ENCODE measurements at places on chromosomes 5 and 9.

DNA sequence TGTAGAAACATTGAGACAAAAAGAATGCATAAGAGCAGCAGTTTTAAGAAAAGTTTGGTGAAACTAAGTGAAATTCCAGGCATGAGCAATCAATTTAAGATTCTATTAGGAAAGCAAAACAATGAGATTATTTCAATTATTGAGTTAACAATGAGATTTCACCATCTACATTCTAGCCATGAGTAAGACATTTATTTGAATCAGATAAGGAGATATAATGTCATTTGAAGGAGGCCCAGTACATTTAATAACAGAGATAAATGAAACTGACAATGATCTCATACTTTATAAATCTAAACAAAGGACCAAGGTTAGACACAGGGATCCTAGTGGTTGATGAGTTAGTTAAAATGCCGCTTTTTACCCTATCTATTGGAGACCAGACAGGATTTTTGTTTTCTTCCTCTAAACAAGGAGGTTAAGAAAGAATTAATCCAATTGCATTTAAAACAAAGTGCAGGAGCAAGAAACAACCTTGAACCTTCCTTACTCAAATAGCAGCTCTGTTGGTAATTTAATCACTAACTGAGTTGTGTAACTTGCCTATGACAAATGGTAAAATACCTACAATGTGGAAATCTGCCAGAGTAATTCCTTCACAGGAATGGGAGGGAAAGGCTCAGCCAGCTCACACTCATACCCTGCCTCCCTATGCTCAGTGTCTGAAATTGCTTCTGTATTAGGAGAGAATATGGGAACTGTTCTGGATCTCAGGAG is 103.5 kb upstream of the NR3C1 start:
- DNase-seq = no peak

DNA sequence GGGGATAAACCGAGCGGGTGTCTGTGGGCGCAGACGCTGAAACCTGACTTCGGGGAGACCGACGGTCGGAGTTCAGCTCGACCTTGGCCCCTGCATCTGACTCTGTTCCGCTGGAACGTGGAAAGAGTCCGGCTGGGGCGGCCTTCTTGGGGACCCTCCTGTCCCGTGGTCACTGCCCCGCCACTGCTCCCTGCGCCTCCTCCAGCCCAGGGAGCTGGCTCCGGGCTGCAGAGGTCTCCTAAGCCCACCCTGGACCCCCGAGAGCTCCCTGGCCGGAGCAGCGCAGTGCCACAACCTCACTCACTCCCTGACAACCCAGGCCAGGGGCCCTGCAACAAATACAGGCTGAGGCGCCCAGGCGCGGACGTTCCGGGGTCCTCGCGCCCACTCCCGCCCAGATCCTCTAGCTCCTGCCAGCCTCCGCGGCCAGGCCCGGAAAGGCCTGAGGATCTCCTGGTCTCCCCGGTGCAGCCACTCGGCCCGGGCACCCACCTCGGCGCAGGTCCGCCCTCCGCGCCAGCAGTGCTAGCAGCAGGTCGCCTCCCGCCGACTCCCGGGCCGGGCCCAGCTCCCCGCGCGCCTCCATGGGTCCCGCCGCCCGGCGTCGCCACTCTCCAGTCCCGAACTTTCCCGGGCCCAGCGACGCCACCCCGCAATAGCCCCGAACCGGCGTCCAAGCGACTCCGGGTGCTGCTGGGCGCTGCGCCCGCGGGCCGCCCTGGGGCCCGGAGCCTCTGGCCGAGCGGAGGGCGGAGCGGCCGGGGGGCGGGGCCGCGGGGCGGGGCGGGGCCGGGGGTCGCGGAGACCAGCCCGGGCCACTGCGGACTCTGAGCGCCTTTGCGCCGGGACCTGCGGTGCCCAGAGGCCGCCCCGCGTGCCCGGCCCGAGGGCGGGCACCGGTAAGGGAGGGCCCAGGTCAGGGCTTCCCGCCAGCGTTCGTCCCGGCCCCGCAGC is 2.2 kb downstream of the LHX3 start:
- DNase-seq = no peak

GRCh38 chr9:69604568-69605219 is 67.5 kb downstream of the APBA1 start:
- no peak for DNase-seq

DNA sequence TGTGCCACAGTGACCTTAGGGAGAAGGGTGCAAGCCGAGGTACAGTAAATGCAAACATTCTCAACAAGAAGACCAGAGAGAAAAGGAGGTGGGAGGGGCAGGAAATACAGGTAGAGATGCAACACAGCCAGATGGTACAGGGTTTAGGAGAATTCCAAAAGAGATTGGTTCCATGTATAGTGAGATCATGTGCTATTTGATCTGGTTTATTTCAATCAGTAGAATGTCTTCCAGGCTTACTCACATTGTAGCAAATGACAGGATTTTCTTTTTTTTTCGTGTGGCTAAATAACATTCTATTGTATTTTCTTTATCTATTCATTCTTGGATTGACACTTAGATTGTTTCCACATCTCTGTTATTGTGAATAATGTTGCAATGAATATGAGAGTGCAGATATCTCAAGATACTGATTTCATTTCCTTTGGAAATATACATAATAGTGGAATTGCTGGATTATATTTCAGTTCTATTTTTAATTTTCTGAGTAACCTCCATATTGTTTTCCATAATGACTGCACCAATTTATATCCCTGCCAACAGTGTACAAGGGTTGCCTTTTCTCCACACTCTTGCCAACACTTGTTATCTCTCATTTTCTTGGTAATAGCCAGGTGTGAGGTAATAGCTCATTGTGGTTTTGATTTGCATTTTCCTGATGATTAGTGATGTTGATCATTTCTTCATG is 107.8 kb upstream of the GAS1 start:
- DNase-seq = no peak

DNA sequence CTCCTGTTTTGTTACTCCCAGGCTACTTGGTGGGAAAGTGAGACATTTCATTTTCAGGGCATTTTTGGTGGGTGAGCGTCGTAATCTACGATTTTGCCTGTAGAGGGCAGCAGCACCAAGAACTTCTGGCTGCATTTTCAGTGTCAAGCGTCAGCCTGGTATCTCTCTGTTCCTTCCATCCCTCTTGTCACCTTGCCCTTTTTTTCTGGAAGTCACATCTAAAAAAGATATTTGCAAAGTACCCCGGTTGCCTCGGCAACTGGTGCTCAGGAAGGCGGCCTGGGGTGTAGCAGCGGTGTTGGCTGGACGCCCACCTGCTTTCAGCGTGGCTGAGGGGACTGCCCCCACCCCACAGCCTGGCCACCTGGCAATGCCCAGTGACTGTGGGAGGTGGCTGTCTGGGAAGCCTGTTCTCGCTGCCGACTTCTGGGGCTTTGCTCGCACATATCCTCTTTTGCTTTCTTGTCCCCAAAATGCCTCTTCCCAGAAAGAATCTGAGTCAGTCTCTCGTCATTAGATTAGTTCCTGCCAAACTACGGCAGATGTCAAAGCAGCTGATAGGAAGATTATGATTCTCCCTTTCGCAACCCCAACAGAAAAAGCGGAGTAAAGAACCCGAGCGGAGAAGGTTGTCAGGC is 84.5 kb downstream of the ACER2 start:
- DNase-seq = peak; percentile 31

DNA sequence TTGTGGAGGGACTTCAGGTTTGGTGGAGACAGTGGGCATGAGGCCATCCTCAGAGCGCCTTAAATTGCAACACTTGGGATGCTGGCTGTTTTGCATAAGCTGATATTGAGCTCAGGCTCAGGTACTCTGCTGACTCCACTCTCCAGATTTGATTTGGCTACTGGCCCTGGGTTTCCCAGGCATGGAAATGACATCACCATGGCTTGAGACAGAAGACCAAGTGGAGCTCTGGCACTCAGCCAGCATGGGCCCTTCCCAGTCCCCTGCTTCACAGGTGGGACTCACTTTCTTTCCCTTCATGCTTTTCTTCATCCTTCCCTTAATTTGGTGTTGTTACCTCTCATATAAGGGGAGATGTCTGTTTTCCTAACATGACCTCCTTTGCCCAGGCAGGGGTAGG is 72.0 kb upstream of the IL12B start:
- no peak for DNase-seq

GRCh38 chr5:122195802-122196394 is 66.6 kb downstream of the ZNF474 start:
- DNase-seq = peak; percentile 68

- no peak for DNase-seq
Observed at GRCh38 chr5:31753700-31754357, 114.9 kb downstream of the PDZD2 start.

DNA sequence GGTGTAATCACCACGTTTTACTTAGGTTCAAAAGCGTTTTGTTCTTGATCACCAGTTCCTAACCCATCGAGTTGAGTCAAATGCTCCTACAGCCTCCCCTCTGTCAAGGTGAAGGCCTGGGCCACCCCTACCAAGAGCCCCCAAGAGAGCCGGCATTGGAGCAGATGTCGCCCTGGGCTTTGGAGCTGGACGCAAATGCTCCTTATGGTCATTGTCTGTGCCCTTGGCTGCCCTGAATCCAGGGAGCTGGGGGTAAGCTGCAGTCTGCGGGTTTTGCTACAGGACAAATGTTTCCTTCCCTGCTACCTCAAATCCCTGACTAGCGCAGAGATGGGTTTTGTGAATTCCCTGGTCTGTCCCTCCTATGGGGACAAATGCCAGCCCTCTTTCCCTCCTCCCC is 4.9 kb downstream of the RNF183 start:
- no peak for DNase-seq

- no peak for DNase-seq
Observed at GRCh38 chr9:84924266-84924665, 254.7 kb downstream of the NTRK2 start.

DNA sequence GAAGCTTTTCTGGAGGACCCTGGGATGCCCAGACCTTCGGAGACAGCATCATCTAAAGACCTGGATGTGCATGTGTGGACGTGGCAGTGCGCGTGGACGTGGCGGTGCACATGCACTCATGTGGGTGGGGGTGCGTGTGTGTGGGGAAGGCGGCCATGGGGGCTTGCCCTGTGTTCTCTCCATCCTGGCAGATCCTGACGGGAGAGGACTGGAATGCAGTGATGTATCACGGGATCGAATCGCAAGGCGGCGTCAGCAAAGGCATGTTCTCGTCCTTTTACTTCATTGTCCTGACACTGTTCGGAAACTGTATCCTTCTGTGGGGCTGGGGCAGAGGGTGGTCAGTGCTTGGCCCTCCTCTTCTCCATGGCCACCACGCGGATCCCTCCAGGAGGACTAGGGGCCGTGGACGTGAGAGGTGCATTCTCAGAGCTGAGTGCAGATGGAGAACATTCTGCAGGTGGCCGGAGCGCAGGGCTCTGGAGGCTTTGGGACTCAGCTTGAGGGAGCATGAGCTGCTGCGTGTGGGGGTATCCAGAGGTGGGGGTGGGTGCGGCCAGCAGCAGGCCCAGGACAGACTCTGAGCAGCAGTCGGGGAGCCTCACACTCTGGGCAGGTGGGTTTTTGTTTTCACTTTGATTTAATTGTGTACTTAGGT is 129.1 kb downstream of the CACNA1B start:
- DNase-seq = no peak

DNA sequence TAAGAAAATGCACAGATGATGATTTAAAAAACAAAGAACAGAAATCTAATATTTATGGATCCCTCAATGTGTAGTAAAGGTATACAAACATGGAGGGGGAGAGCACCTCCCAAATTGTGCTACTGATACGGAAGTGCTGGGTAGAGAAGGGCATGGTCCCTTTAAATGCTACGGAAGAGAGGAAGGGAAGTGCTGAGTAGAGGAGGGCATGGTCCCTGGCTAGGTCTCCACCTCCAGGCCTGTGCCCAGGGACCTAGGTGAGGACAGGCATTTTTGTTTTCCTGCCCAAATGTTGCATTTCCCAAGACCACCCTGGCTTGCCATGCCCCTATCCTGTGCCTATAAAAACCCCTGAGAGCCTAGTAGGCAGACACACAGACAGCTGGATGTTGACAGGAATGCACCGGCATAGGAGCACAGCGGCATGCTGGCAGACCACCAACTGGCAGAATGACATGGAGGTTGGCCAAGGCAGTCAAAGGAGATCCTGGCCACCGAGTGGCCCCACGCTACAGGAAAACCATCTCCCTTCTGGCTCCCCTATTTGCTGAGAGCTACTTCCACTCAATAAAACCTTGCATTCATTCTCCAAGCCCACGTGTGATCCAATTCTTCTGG is 62.1 kb upstream of the SPDL1 start:
- no peak for DNase-seq

GRCh38 chr9:92607773-92608172 is 62.2 kb downstream of the IPPK start:
- no peak for DNase-seq

DNA sequence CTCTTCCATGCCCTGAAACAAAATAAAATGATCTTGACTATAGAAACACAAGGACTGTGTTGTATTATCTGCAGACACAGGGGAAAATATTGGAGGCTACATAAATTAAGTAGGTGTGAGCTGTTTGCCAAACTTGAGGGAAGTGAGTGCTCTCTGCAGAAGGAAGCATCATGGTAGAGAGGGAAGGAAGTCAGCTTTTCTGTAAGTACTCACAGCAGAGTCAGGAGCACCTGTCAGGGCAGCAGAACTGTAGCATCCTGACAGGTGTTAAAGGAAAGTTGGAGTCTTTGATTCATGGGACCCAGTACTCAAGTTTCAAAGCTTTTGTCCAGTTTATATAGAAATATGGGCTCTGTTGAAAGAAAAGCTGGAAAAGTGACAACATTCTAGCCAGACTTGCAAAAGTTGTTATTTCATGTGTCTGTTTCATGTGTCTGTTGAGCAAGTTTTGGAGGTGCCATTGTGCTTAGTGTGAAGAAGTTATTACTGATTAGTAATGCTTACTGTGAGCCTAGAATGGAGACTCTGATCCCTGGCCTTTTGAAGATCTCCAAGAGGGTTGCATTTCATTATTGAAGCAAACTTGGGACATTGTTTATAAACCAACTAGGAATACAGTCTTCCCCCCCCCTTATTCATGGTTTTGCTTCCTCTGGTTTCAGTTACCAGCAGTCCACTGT is 194.7 kb downstream of the SPATA31D1 start:
- no peak for DNase-seq

GRCh38 chr9:111661802-111662521 is 557 bp downstream of the GNG10 start:
- peak; percentile 32 for DNase-seq

DNA sequence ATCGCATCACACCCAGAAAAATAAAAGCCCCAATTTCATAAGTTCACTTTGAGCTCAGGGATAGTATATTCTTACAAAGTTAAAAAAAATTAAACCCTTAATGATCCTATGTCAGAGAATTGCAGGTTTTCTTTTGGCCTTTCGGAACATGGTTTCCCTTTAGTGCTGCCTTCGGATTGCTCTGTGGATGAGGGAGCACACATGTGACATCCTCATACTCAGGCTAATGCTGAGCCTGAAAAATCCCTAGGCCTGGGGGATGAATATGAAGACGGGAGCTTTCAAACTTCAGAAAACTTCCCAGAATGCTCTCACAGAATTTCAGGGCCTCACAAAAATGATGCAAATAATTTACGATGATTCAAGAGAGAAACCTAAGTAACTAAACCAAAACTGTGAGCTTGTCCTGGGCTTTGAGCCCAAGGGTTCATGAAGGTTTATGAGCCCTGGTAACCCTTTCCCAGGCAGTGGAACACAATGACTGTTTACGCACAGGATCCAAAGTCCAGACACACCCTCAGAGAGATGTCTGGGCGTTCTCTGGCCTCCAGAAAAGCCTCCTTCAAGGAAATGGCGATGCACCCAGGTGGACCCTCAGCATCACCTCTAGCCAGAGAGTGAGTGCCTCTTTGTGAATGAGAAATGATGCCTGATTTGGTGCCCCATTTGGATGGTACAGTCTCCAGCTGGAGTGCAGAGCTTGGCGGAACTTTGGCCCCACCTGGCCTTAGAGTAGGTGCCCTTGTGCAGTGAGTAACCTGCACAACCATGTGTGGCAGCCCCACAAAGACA is 145.4 kb downstream of the ENTREP1 start:
- peak; percentile 20 for DNase-seq

Measured in SW480 (cell line).